Endothelial cell of umbilical vein (primary cell): ENCODE measurements at places on chromosomes 3 and 15. TPM values are rescaled to one million over a fixed set of nuclear protein-coding genes. Genes with fewer than 3 reads are reported as not detected.

GRCh38 chr15:44157679-44158078 lies 37.4 kb downstream of the FRMD5 start:
- DNase-seq = peak; percentile 94

Gene ADAMTS7
- polyA plus RNA-seq = 49.6 and 58.5 TPM in 2 replicates

GRCh38 chr15:57298204-57298603 lies 78.1 kb upstream of the CGNL1 start:
- no peak for DNase-seq

Gene CCR9
- polyA plus RNA-seq = not detected in 2 replicates

- DNase-seq = peak; percentile 76
Measured at GRCh38 chr15:68256675-68257450, 20.7 kb upstream of the FEM1B start.
